NCI-H510A (cell line): ENCODE measurements at places on chromosomes 16 and 17.

- no peak for DNase-seq
Measured at GRCh38 chr16:5175266-5175665, 77.7 kb upstream of the EEF2KMT start.

GRCh38 chr17:62625870-62626200 is 1.6 kb upstream of the MRC2 start:
- no peak for DNase-seq

DNA sequence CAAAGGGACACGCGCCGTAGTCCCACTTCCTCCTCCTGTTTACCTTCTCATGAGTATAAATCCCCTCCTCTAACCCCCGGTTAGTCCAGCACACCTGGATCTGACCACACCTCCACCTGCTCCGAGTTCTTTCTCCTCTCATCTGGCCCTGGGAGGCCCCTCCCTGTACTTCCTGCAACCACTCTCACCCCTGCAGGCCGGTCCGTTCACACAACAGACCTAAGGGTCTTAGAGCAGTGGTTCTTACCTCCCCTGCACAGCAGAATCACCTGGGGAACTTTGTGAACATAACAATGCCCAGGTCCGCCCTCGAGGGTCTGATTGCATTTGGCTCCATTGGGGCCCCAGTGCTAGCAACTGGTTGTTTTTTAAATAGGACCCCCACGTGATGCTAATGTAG is 24.8 kb downstream of the TMEM114 start:
- DNase-seq, result no peak

DNA sequence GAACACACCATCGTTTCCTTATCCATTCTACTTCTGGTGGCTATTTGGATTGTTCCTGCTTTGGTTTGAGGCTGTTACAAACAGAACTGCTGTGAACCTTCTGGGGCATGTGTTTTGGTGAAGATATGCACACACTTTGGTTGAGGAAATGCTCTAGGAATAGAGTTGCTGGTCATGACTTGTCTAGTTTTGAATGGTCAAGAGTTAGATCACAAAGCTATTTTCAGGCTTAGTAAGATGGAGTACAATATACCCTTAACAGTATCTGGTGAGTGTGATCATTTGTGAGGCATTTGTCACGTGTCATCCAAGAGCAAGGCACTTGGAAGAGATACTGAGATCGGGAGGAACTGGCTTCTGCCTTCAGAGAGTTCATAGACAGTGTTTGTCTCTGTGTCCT is 47.0 kb upstream of the CACNG5 start:
- no peak for DNase-seq

DNA sequence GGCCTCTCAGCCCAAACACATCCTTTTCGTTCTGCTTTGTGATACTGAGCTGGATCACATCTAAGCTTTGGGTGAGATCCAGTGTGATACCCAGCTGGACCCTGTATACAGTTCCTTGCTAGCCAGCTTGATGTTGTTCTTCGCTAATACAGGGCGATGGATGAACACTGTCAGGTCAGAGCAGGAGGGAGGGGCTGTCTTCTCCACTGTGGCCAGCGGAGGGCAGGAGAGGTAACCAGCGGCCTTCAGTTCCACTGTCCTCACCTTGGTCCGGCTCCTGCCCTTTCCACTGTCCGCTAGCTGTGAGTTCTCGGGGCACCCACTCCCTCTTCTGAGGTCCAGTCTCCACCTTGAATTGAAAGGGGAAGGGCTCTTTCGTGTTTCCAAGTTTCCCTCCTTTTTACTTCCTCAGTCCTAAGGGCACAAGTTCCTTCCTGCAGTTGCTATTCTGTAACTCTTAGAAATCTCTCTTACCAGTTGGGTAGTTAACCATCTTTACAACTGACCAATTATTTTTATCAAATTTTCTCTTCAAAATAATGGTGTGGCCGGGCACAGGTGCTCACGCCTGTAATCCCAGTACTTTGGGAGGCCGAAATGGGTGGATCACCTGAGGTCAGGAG is 3.0 kb upstream of the ZNF213 start:
- no peak for DNase-seq

GRCh38 chr16:76277460-76278030 is 344 bp downstream of the CNTNAP4 start:
- no peak for DNase-seq

DNA sequence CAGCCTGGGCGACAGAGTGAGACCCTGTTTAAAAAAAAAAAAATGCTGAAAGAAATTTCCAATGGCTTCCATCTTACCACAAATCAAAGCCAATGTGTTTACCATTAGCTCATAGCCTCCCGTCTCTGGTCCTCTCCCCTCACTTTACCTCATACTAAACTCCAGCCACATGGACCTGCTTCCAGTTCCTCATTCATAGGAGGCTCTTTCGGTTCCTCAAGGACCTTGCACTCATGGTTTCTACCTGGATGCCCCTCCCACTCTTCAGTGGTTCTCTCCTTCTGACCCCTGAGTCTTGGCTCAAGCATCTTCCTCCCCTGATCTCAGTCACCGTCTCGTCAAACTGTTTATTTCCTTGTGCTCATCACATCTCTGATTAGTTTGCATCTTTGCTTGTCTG is 3.8 kb upstream of the DEF8 start:
- DNase-seq, result no peak

- DNase-seq, result no peak
Measured at GRCh38 chr16:53068423-53068833, 13.6 kb downstream of the CHD9 start.

- no peak for DNase-seq
Measured at GRCh38 chr17:550463-551180, 164.0 kb downstream of the VPS53 start.

DNA sequence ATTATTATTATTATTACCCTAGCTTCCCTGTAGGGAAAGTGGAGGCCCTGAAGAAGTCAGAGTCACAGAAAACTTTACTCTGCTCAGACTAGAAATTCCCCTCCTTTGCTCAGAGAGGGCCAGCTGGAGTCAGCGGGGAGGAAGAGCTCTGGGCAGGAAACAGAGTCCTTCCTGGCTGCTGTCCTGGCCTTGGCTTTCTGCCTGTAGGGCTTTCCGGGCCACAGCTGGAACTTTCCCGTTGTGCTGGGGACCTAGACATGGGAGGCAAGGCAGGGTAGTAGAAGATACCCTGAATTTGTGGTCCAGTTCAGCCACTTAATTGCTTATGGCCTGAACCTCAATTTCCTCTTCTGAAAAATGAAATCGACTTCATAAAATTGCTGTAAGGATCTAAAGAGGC is 14.0 kb upstream of the CCL2 start:
- DNase-seq, result no peak

- peak; percentile 12 for DNase-seq
Measured at GRCh38 chr17:39872751-39873150, 4.7 kb downstream of the ZPBP2 start.

- DNase-seq, result peak; percentile 57
Measured at GRCh38 chr17:42682722-42683403, 532 bp downstream of the CNTNAP1 start.

GRCh38 chr16:49838441-49839016 is 17.4 kb downstream of the ZNF423 start:
- DNase-seq, result no peak

DNA sequence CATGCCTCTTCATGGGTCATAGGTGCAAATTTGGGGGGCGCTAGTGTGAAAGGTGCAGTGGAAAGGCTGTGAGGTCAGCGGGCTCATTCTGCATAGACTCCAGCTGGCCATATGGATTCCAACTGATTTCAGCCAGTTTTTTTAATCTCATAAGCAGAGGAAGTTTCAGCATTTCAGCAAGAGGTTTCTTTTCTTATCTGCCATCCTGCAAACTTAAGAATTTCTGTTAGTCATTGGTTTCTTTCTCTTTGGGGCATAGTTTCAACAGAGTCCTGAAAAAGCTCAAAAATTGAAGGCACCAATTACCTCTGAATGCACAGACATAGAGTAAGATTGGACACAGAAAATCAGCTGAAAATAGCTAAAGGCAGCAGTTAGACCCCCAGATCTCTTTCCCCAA is 16.2 kb upstream of the ALOX15 start:
- no peak for DNase-seq

- DNase-seq, result no peak
Measured at GRCh38 chr16:57794849-57795430, 7.4 kb downstream of the KIFC3 start.

DNA sequence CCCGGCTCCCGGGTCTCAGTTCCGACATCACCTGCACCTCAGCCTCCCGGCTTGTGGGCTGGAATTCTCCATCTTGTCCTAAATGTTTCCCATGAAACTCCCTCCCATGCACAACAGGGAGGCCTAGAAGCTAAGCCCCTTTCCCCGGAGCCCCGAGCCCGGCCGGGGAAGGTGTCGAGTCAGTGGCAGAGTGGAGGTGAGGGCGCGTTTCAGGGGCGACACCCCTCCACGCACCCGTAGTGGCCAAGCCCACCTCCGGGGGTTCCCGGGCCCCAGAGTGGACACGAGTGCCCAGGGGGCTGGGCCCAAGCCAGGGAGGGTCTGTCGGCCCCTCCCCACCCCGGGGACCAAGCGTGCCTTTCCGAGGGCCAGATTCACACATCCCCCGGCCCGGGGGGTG is 25.0 kb upstream of the C1QTNF8 start:
- no peak for DNase-seq

GRCh38 chr16:56163938-56164337 is 27.4 kb upstream of the GNAO1 start:
- no peak for DNase-seq

- DNase-seq, result no peak
Measured at GRCh38 chr16:50814541-50814940, 72.7 kb downstream of the CYLD start.

- DNase-seq, result no peak
Measured at GRCh38 chr17:59370593-59371299, 39.3 kb downstream of the YPEL2 start.

GRCh38 chr16:64957246-64957645 is 164.6 kb downstream of the CDH11 start:
- no peak for DNase-seq
